Right ventricle myocardium inferior (tissue), 1 donor: ENCODE measurements at places on chromosomes 5 and 9. TPM values are rescaled to one million over a fixed set of nuclear protein-coding genes. Genes with fewer than 3 reads are reported as not detected.

RNF208 gene
- total RNA-seq = 26.0 TPM

MAN2A1 gene
- 13.7 TPM for total RNA-seq

FREM1 gene
- 2.9 TPM for total RNA-seq

AP3B1 gene
- total RNA-seq = 21.3 TPM

EIF4E1B gene
- total RNA-seq = not detected

CDKN2A gene
- 0.49 TPM for total RNA-seq

S100Z gene
- not detected for total RNA-seq
